Thymus (tissue), 14 donors: ENCODE measurements at places on chromosomes 2 and 18. TPM values are rescaled to one million over a fixed set of nuclear protein-coding genes. Genes with fewer than 3 reads are reported as not detected.

- no peak overlapping the region for H3K27ac ChIP-seq
- DNase-seq = no peak
- no peak overlapping the region for H3K4me3 ChIP-seq
Observed at GRCh38 chr2:168686452-168687191, 115.8 kb upstream of the NOSTRIN start.

GRCh38 chr2:240618776-240619175 lies 6.5 kb upstream of the GPR35 start:
- H3K27me3 ChIP-seq = no peaks in the 10 kb centered on the region
- H3K36me3 ChIP-seq = no peaks in the 10 kb centered on the region
- DNase-seq = no peak
- no peaks in the 10 kb centered on the region for H3K4me1 ChIP-seq
- no peak overlapping the region for H3K4me3 ChIP-seq

GRCh38 chr2:66242099-66242789 lies 192.7 kb upstream of the MEIS1 start:
- H3K36me3 ChIP-seq = no peaks in the 10 kb centered on the region
- no peaks in the 10 kb centered on the region for H3K4me1 ChIP-seq
- H3K27me3 ChIP-seq = no peaks in the 10 kb centered on the region
- no peak overlapping the region for H3K4me3 ChIP-seq

- DNase-seq = no peak
- peaks cover 25% of the 10 kb centered on the region for H3K4me1 ChIP-seq
- no peak overlapping the region for H3K27ac ChIP-seq
- no peaks in the 10 kb centered on the region for H3K27me3 ChIP-seq
Observed at GRCh38 chr2:55156984-55157383, 75.1 kb downstream of the CLHC1 start.

DNA sequence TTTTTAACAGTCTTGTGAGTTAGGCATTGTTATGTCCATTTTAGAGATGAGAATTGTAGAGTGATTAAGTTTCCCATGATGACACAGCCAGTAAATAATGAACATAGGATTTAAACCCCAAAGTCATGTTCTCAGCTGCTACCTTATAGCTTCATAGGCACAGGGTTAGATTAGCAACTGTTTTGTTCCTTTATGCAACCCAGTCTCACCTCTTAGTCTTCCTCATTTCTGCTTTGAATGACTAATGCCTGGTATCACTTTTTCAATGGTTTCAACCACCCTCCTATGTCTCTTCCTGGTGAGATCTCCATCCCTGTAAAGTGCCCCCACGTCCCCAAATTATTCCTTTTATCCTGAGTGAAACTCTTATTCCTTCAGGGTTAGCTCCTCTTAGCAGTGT lies 44.3 kb downstream of the MFSD6 start:
- no peaks in the 10 kb centered on the region for H3K27me3 ChIP-seq
- no peak overlapping the region for H3K4me3 ChIP-seq
- no peak for DNase-seq
- no peak overlapping the region for H3K27ac ChIP-seq
- peaks cover 12% of the 10 kb centered on the region for H3K36me3 ChIP-seq

- H3K36me3 ChIP-seq = peaks cover 54% of the 10 kb centered on the region
- H3K27me3 ChIP-seq = no peaks in the 10 kb centered on the region
- no peak overlapping the region for H3K27ac ChIP-seq
- no peak for DNase-seq
- no peak overlapping the region for H3K4me3 ChIP-seq
- no peaks in the 10 kb centered on the region for H3K4me1 ChIP-seq
Observed at GRCh38 chr18:36139245-36139644, 9.5 kb downstream of the ELP2 start.

TUBA3D gene
- total RNA-seq = 0.05 TPM

HS1BP3 gene
- 7.2 TPM for total RNA-seq

STK11IP gene
- 27.8 TPM for total RNA-seq

SCN9A gene
- 5.6 TPM for total RNA-seq

RSAD2 gene
- 26.3 TPM for total RNA-seq

AGXT gene
- total RNA-seq = 0.14 TPM
